ENCODE measurements at places on chromosomes 13 and 19. TPM values are rescaled to one million over a fixed set of nuclear protein-coding genes. Genes with fewer than 3 reads are reported as not detected.

- H3K27me3 ChIP-seq, result no peaks in the 10 kb centered on the region
- H3K36me3 ChIP-seq, result peaks cover 67% of the 10 kb centered on the region
- H3K27ac ChIP-seq, result no peak overlapping the region
- no peaks in the 10 kb centered on the region for H3K4me1 ChIP-seq
- DNase-seq, result no peak
- H3K4me3 ChIP-seq, result no peak overlapping the region
Observed at GRCh38 chr19:52665529-52665928, 27.4 kb upstream of the ZNF83 start.

GRCh38 chr13:23557043-23557442, 13.2 kb upstream of the TNFRSF19 start:
- H3K27me3 ChIP-seq, result no peaks in the 10 kb centered on the region
- no peak for DNase-seq
- H3K4me3 ChIP-seq, result no peak overlapping the region
- no peak overlapping the region for H3K27ac ChIP-seq

DNA sequence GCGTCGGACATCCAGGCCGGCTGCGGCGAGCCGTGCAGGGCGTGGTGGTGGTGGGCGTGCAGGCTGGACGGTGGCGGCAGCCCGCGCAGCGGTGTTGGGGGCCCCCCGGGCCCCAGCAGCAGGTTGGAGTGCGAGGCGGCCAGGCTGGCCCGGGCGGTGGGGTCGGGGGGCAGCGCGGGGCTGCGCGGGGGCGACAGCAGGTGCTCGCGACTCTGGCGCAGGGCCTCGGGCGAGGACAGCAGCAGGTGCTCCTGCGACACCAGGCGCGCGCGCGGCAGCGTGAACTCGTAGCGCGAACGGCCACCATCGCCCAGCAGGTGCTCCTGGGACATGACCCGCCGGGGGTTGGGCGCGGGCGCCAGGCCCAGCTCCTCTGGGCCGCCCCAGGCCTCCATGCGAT, 9.8 kb downstream of the SHISA7 start:
- DNase-seq, result no peak
- H3K4me1 ChIP-seq, result peaks cover 7% of the 10 kb centered on the region
- H3K36me3 ChIP-seq, result no peaks in the 10 kb centered on the region
- no peak overlapping the region for H3K27ac ChIP-seq
- H3K27me3 ChIP-seq, result peaks cover 6% of the 10 kb centered on the region

Gene EPSTI1
- 19.3 TPM for total RNA-seq

Data from activated T-helper 1 cell treated with anti-CD3 and anti-CD28 coated beads, Interleukin-12 subunit alpha, Interleukin-12 subunit beta, Interleukin-2, Interleukin-4 antibody, amounts not matched to agents 30 ng/mL and 10 ng/mL and 1 ng/mL, durations not matched to agents 14 hours and 24 hours and 36 hours (primary cell).